ENCODE measurements at places on chromosomes 3 and 15.

DNA sequence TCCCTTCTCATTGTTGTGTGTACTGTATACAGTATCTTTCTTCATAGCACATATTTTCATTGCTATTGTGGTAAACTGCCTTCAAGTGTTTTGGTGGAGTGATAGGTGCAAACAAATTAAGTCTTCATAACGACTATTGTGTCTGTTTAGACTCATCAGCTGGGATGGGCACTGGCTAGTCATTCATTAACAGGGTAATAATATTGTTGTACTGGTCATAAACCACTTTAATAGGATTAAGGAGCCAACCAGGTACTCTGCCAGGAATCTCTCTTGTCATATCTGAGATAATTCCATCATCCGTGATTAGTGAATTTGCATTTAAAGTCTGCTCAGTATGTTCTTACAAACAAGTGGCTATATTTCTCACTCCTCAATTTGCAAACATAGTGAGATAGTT lies 10.2 kb upstream of the TMEM45A start:
- no peak for DNase-seq

GRCh38 chr3:169695031-169695430 lies 31.5 kb upstream of the MECOM start:
- DNase-seq, result no peak

GRCh38 chr15:52162260-52162659 lies 28.9 kb downstream of the GNB5 start:
- no peak for DNase-seq

DNA sequence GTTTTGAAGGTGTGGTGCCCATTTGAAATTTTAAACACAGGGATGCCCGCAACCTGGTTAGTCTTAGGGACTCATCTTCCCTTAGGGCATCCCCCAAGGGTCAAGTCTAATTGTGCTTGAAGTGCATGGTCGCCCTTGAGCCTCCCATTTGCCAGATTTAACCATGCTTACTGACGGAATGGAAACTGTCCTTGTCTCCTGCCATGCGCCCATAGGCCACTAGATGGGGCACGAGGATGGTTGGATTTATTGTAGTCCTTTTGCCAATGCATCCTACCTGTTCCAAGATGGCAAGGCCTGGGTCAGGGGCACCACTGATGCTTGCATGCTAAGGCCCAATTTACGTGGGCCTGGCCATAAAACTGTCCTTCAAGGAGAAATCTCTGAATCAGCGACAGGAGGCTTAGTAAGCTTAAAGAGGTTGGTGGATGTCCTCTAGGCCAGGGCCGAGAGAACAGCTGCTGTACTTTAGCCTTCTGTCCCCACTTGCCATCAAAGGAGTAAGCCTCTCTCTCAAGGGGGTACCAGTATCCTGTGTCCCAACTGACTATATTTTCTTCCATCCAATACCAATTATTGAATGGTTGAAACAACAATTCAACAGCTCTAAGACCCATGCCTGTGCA lies 355.4 kb downstream of the OTOL1 start:
- peak; percentile 8 for DNase-seq
